ENCODE measurements at places on chromosomes 11 and 22.

- DNase-seq: peak; percentile 87
Observed at GRCh38 chr11:75103380-75104026, 6.8 kb upstream of the OR2AT4 start.

GRCh38 chr22:37167176-37167980 lies 17.7 kb upstream of the IL2RB start:
- DNase-seq: no peak

- DNase-seq: no peak
Observed at GRCh38 chr11:2434506-2435255, 9.6 kb downstream of the TRPM5 start.

GRCh38 chr11:17154409-17155159 lies 53.2 kb downstream of the PIK3C2A start:
- DNase-seq: no peak

- no peak for DNase-seq
Observed at GRCh38 chr11:129191649-129192048, 476 bp downstream of the ARHGAP32 start.

Data from HCEC 1CT (cell line).